Adipocyte (in vitro differentiated cells): ENCODE measurements at places on chromosomes 2 and 18.
A peak's percentile ranks its signal among the peaks of the same experiment; 100 is the strongest.

GRCh38 chr2:176552501-176553135 lies 283.4 kb downstream of the MTX2 start:
- DNase-seq, result peak; percentile 42

DNA sequence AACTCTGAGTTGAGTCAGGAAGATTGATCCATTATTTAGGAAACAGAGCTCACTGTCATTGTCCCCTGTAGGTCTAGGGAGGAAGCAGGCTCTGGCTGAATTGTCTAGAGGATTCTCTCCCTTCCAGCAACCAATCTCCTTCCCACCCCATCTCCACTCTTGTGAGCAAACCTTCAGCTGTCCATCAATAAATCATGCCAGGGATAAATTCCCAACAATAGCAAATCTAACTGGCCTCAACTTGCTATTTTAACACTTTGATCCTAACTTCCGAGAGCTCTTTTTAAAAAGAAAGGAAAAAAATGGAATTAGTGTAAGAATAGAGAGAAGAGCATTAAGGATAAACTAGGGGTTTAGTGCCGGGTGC lies 53.5 kb downstream of the ATP8B1 start:
- no peak for DNase-seq

DNA sequence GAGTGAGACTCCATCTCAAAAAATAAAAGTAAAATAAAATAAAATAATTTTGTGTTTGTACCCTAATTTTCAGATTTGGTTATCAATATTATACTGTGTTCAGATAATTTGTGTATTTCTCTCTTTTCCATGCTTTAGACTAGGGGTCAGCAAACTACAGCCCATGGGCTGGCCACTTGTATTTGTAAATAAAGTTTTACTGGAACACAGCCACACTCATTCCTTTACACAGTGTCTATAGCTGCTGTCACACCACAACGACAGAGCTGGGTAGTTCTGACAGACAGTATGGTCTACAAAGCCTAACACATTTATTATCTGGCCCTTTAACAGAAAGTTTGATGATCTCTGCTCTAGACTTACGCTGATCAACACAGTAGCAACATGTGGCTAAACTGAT lies 43.8 kb downstream of the SNORC start:
- DNase-seq, result no peak

DNA sequence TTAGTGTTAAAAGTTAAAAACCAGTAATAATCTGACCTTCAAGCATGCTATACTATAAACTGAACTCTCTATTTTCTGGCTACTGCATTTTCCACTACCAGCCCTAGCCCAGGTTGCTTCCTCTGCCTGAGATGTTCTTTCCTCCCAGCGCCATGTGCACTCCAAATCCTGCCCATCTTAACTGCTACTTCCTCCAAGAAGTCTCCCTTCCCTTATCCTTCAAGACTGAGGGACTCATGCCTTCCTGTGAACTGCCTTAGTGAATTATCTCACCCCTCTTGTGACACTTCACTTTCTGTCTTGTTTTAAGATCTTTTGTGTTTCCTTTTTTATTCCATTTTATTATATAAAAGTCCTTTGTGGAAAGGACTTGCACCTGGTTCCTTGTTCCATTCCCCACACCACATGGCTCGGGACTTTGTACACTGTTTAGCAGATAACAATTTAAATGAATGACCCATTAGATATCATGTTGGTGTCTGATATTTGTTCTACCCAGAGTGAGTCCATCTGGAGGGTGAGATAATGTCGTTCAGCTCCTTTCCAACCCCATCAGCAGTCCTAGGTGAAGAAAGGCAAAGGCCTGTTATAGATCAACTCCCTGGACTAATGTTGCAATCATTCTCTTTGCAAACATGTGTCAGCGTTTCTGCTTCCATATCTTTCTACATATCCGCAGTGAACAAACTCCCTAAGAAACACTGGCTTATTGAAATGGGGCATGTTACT lies 20.9 kb upstream of the AGFG1 start:
- DNase-seq, result no peak

GRCh38 chr2:233053928-233054784 lies 6.0 kb upstream of the INPP5D start:
- peak; percentile 71 for DNase-seq

- no peak for DNase-seq
Observed at GRCh38 chr2:185862657-185863398, 124.2 kb downstream of the FSIP2 start.

GRCh38 chr2:28530782-28531181 lies 34.9 kb downstream of the PLB1 start:
- DNase-seq, result no peak
